ENCODE measurements at places on chromosomes 7 and 10.

DNA sequence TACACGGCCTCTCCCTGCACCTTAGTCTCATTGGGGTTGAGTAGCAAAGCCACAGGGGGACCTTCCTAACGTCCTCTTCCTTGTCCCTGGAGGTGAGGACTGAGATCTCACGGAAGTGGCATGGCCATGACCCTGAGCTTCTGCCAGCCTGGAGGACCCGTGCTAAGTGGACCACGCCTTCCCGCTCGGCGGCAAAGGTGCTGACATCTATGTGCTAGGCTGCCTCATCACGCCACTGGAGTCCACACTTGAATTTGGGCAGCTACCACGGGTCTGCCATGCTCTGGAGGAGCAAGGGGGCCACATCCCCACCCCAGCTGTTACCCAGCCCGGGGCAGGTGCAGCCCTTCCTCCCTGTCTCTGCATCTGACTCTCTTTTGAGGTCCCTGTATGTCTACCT lies 15.3 kb downstream of the GHRHR start:
- no peak for DNase-seq

- DNase-seq: no peak
Measured at GRCh38 chr10:80122110-80122710, 10.3 kb upstream of the PLAC9 start.

DNA sequence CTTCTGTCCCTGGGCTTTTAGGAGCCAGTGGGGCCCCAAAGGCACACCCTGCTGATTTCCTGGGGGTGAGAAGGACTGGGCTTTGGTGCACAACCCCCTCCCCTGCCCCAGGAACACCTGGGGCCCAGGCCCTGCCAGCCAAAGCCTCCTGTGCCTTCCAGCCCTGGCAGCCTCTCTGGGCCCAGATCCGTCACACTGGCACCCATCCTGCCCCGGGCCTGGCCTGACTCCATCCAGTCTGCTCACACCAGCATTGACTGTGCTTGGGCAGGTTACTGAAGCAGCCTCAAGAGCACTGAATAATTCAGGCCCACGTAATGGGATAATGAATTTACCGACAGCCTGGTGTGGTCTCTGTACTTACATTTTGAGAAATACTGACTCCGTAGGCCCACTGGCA lies 12.0 kb upstream of the COMTD1 start:
- DNase-seq: no peak

- DNase-seq: peak; percentile 46
Measured at GRCh38 chr10:62732841-62733653, 71.5 kb upstream of the ADO start.

DNA sequence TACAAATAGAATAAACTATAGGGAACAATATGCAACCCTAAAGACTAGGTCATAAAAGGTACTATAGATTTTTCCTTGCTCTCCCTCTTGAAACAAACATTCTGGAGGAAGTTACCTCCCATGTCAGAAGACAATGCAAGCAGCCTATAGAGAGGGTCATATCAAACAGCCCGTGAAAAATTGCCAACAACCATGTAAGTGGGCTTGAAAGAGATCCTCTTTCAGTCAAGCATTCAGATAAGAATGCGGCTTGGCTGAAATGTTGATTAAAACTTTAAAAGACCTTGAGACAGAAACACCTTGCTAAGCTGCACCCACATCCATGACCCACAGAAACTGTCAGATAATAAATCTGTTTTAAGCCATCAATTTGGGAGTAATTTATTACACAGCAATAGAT lies 526.6 kb upstream of the GHITM start:
- DNase-seq: no peak

GRCh38 chr7:72538147-72538546 lies 126.0 kb upstream of the CALN1 start:
- DNase-seq: no peak

DNA sequence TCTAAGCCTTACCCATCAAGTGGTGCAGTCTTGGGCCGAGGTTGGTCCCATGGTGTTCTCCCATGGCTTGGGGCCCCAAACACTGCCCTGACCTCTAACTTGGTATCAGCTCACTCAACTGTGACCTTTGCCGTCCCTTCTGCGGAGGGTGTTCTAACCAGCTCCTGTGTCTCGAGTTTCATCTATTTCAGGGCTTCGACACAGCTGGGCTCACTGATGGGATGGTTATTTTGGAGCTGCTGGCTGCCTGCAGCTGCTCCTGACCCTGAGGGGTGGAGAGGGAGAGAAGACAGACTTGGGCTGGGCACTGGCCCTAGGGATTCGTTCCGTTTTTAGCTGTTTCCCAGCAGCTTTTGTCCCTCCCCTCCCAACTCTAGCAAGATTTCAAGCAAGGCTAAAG lies 86.9 kb downstream of the NEURL1 start:
- DNase-seq: no peak

DNA sequence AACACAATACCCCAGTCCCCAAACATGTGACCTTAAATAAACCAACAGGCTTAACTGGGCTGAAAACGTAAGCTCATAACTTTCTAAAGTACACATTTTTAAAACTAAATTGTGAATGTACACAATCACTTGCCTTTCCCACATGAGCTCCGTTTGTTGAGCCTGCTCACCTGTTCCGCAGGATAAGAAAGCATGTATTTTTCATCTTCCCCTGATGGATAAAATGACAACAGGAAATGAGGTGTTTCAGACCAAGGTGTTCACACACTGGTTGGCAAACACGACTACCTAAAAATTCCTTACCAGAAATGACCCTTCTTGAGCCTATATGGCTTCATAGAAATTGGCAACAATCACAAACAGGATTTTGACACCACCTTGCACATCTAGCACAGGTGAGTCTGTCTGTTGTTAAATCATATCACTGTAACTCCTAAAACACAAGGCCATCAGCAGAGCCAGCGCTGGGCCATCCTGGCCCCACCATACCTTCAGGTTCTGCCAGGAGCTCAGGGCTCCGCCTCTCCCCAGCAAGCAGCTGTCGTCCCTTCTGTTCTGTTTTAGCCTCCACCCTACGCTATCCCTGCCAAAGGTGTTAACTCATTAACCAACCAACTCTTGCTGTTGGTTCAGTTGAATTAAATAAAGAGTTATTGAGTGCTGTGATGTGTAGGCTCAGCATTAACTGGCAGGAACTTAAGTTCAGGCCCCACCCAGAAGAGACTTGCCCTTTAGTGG lies 73.6 kb upstream of the RNF32 start:
- DNase-seq: no peak

GRCh38 chr7:148882192-148882591 lies 1.9 kb downstream of the EZH2 start:
- DNase-seq: no peak

- DNase-seq: no peak
Measured at GRCh38 chr10:11866199-11866925, 43.2 kb downstream of the PROSER2 start.
